ENCODE measurements at places on chromosomes 1 and 21. TPM values are rescaled to one million over a fixed set of nuclear protein-coding genes. Genes with fewer than 3 reads are reported as not detected.

DNA sequence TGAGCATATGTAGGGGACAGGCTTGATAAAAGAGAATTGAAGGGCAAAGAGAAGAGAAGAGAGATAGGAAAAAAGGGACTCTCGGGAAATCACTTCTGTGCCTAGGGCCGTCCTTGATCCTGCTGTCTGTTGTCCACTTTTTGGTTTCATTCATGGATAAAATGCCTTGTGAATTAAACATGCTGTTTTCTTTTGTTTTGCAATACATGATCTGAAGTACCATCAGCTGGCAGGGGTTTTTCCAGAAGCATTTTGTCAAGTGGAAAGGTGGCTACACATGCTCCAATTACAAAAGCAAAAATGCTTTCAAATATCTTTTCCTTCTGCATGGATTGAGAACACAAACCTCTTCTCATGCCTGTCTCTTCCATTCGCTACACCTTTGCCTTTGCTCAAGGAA, 361.7 kb downstream of the PDE4B start:
- no peak overlapping the region for H3K4me3 ChIP-seq
- H3K4me1 ChIP-seq: no peaks in the 10 kb centered on the region
- H3K36me3 ChIP-seq: no peaks in the 10 kb centered on the region
- no peak overlapping the region for H3K27ac ChIP-seq

DNA sequence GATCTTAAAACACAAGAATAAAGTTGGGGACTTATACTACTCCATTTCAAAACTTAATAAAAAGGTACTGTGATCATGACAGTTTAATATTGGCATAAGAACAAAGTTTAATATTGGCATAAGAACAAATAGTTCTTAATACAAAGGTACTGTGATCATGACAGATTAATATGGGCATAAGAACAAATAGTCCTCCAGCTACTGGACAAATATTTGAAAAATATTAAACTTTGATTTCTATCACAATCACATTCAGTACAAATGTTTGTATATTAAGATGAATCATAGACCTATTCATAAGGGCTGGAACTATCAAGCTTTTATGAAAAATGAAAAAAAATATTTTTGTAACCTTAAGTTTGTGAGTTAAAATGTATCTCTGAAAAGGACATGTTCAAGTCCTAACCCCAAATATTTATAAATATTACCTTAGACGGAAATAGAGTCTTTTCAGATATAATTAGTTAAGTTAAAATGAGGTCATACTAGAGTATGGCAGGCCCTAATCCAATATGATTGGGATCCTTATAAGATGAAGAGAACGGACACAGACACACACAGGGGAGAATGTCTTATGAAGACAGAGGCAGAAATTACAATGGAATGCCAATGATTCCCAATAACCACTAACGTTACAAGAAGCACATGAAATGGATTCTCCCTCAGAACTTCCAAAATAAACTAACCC, 79.1 kb upstream of the RGS1 start:
- H3K36me3 ChIP-seq: no peaks in the 10 kb centered on the region
- H3K27me3 ChIP-seq: no peaks in the 10 kb centered on the region
- DNase-seq: no peak
- H3K4me3 ChIP-seq: no peak overlapping the region

- no peak for DNase-seq
- H3K36me3 ChIP-seq: peaks cover 5% of the 10 kb centered on the region
- peak overlapping the region; percentile 88 for H3K27ac ChIP-seq
Measured at GRCh38 chr1:205318231-205318991, 3.1 kb downstream of the NUAK2 start.

DNA sequence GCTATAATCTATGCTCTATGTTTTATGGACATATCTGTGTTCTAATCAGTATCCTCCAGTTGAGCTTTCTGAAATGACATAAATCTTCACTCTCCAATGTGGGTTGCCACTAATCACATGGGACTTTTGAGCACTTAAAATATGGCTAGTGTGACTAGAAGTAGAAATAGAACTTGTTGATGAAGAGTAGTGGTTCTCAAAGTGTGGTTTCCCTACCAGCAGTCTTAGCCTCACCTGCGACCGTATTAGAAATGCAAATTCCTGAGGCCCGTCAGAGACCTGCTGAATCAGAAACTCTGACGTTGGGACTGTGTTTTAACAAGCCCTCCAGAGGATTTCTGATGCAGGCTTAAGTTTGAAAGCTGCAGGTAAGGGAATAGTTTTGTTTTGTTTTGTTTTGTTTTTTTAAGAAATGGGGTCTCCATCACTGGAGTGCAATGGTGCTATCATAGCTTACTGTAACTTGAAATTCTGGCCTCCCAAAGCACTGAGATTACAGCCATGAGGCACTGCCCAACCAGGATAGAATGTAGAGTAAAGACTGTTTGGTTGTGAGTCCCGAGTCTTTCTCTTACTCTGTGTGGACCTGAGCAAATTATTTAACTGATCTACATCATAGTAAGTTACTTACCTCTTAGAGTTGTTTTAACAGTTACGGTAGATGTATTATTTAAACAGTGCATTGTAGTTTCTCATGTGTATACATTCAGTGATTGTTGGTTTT, 21.7 kb downstream of the GLRX2 start:
- no peak overlapping the region for H3K4me3 ChIP-seq
- no peak for DNase-seq
- peaks cover 67% of the 10 kb centered on the region for H3K36me3 ChIP-seq
- no peaks in the 10 kb centered on the region for H3K4me1 ChIP-seq

GRCh38 chr1:232980355-232980978, 30.1 kb downstream of the NTPCR start:
- DNase-seq: no peak
- H3K36me3 ChIP-seq: peaks cover 7% of the 10 kb centered on the region
- no peak overlapping the region for H3K4me3 ChIP-seq
- H3K4me1 ChIP-seq: peaks cover 8% of the 10 kb centered on the region

DNA sequence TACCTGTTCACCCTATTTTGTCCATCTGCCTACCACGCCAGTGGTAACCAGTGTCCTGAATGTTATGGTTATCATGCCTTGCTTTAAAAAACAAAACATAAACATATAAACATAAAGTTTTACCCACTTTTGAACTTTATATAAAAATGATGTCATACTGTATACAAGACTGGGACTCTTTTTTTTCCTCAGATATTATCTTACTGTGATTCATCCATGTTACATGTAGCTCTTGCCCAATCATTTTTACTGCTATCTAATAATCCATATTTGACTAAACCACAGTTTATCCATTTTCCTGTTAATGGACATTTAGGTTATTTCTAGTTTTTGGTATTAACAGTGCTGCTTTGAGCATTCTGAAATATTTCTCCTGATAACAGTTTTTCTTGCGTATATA, 78.8 kb downstream of the GPR161 start:
- no peak overlapping the region for H3K4me3 ChIP-seq
- H3K27ac ChIP-seq: no peak overlapping the region
- H3K27me3 ChIP-seq: no peaks in the 10 kb centered on the region
- H3K4me1 ChIP-seq: peaks cover 7% of the 10 kb centered on the region

GRCh38 chr1:210233495-210234328, 1.1 kb downstream of the SERTAD4 start:
- H3K27me3 ChIP-seq: peaks cover 31% of the 10 kb centered on the region
- H3K4me1 ChIP-seq: peaks cover 14% of the 10 kb centered on the region
- no peaks in the 10 kb centered on the region for H3K36me3 ChIP-seq
- no peak overlapping the region for H3K27ac ChIP-seq
- peak overlapping the region; percentile 10 for H3K4me3 ChIP-seq

Gene MARK1
- not detected for total RNA-seq

Gene GPR52
- 17.6 TPM for total RNA-seq

Gene VANGL2
- not detected for total RNA-seq
